ENCODE measurements at places on chromosomes 13 and 19.

- DNase-seq = no peak
Measured at GRCh38 chr19:16566161-16566560, 6.1 kb downstream of the SLC35E1 start.

DNA sequence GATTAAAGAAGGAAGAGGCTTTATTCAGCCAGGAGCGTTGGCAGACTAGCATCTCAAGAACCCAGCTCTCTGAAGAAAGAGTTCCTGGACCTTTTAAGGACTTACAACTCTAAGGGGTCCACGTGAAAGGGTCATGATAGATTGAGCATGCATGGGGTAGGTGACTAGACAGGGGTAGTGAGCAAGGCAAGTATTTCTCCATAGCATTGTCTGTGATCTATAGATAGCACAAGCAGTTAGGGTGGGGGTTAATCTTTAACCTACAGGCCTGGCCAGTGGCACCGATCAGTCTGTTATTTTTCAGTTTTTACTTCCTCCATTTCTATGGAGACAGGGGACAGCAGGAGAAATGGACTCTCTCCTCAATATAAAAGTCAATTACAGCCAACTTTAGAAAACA lies 983.7 kb downstream of the SLITRK1 start:
- no peak for DNase-seq

GRCh38 chr19:49441960-49442350 lies 628 bp upstream of the SLC17A7 start:
- DNase-seq = no peak

- peak; percentile 53 for DNase-seq
Measured at GRCh38 chr13:112733112-112733511, 43.3 kb downstream of the ATP11A start.

- DNase-seq = no peak
Measured at GRCh38 chr19:9144920-9145319, 4.7 kb downstream of the ZNF317 start.

GRCh38 chr19:54551950-54552912 lies 21.4 kb upstream of the LILRA2 start:
- DNase-seq = no peak

- no peak for DNase-seq
Measured at GRCh38 chr13:27978301-27978968, 9.3 kb upstream of the CDX2 start.

DNA sequence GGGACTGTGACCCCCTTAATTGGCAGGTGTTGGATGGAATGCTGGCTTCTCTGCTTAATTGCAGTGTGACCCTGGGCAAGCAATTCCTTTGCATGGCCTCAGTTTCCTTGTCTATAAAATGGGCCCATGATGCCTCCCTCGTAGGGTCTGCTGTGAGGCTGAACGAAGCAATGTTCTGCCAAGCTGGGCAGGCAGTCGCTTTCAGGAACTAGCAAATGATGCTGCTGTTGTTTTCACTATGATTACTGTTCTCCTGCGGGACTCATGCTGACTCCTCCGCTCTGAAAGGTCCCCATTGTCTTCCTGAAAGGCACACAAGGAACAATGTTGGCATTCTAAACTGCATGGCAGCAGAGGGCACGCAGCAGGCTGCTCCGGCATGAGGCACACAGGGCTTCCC lies 6.8 kb downstream of the BICRA start:
- no peak for DNase-seq

DNA sequence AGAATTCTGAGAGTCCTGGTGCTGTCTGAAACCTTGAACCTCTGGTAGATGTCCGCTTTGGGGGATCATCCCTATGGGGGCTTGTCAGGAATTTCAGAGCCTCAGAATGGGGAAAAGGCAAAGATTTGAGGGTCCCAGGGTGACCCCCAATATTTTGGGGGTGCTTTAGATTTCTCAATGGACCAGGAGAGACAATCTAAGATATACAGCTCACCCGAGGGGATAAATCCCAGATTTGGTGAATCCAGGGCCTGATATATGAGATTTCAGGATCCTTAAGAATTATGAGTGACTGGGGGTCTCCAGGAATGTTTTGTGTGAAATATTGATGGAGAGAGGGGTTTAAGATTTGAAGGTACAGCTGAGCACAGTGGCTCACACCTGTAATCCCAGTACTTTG lies 3.3 kb downstream of the CAPN12 start:
- no peak for DNase-seq

DNA sequence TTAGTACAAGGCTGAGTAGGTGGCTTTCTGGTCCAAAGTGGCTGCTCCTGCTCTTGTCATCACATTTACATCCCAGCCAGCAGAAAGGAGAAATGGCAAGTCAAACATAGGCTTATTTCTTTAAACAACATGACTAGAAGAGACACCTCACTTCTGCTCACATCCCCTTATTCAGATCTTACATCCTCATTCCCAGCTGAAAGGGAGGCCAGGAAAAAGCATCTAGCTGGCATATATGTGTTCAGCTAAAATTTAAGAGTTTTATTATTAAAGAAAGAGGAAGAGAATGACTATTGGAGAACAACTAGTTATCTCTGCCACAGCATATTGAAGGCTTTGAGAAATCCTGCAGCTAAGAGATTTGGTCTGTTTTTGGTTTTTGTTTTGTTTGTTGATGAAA lies 34.1 kb downstream of the RGCC start:
- DNase-seq = no peak

GRCh38 chr13:74569251-74569650 lies 435.0 kb upstream of the KLF12 start:
- DNase-seq = no peak

DNA sequence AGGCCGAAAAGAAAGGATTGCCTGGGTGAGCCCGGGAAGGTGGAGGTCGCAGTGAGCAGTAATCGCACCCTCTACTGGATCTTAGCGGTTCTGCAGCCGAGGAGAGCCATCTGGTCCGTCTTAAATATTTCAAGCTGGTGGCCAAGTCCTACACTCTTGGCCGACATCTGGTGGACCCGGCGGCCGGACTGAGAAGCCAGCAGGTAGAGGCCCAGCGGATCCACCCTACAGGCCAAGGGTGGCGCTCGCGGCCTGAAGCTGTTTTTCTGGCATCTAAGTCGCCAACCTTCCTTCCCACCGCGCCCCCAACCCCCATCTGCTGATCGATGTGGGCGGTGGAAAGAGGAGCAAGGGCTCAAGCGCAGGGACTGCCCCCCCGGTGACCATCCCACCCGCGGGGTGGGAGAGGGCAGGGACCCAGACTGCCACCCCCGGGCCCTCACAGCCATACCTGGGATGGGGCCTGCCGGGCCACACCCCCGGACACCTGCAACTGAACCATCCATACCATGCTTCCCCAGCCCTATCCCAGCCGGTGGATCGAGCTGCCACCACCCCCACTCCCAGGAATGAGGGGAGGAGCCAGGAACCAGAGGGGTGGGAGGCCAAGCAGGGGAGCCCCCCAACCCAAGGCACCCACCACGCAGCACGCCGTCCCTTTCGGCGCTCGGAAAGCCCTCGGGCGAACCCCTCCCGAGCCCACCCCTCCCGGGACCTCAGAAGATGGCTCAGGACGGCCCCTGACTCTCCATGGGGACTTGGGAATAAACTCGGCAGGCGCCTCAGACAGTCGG lies 46.3 kb upstream of the ZNF730 start:
- DNase-seq = no peak

- no peak for DNase-seq
Measured at GRCh38 chr13:39051157-39051556, 12.9 kb downstream of the NHLRC3 start.

DNA sequence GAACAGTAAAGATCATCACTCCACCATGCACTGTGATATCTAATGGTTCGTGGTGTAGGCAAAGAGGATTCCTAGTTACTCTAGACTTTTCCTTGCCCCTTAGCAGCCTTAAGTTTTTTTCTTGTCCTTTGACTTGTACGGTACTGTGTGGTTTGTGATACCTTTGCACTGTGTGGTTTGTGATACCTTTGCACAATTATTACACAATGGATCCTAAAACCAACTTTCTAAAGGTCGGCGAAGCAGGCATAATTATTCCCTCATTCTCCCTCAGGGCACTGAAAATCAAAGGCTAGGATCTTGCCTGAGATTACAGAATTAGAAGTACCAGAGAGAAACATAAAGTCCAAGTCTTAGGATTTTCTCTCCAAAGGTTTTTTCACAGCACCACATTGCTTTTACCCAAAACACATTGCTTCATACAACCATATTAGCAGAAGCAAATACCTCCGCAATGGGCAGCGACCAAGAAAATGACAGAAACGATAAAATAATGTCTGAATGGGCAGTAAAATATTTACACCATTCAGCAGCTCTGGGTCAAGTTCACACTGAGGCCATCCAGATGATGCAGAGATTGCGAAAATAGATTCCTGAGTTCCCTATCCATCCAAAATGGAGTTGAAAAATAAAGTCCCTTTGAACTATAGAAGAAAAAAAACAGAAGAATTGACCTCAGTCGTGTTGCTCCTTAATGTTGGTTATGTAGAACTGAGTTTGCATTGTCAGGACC lies 106.4 kb downstream of the FGF14 start:
- no peak for DNase-seq

DNA sequence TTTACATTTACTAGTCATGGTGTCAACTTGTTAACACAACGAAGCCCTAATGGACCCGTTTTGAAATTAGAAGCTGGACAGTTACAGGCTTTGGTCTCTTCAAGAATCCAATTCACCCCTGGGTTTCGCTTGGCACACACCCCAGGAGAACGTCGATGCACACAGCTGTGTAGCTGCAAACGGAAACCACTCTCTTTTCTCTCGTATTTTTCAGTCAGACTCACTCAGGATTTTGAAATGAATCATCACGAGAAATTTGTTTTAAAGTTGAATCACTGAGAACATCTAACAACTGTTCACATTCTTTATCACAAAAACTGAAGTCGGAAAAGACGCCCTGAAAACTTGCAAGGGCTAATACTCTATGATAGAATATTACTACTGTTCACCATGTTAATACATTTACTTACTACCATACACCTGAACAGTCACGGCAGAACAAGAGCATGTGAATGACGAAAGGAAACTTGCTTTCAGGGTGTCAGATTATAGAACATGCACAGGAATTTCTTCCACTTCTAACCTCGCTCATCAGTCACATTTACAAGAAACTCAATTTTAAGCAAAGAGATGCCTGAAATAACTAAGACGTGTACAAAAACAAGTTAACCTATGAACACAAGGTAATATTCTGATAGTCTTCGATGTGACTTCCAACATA lies 4.7 kb downstream of the PNMA8A start:
- no peak for DNase-seq

DNA sequence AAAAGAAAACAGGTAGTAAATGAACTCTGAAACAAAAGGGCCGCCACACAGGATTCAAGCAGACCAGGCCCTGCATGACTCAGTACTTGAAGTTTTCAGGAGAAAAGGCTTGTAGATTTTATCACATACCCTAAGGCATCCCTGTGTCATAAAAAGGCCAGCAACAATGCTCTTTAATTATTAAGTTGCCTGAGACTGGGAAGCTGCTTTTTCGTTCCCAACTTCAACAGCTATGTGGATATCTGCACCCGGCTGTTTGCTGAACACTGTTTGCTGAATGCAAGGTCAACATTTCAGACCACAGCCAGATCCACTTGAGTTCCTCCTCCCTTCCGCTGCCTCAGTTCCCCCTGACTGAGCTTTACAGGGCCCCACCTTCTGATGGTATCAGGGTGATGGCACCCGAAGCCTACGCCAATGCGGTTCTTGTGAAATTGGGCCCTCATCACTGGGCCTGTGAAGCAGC lies 6.1 kb upstream of the ECH1 start:
- peak; percentile 6 for DNase-seq

DNA sequence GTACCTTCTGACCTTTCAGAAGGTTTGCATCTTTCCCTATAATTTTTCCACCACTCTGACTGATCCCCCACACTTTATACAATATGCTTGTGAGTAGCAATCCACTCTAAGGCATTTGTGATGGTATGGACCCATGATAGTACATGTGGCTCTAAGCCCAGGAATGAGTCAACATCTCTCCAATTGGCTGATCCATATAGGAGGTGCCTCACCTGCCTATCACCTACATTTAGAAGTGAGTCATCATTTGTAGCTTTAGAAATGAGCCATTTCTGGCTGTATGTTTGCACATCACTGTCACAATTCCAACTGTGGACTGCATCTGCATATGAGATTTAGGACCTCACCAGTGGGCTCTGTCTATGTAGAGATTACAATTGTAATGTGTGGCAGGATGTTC lies 133.1 kb upstream of the ZNF91 start:
- no peak for DNase-seq

DNA sequence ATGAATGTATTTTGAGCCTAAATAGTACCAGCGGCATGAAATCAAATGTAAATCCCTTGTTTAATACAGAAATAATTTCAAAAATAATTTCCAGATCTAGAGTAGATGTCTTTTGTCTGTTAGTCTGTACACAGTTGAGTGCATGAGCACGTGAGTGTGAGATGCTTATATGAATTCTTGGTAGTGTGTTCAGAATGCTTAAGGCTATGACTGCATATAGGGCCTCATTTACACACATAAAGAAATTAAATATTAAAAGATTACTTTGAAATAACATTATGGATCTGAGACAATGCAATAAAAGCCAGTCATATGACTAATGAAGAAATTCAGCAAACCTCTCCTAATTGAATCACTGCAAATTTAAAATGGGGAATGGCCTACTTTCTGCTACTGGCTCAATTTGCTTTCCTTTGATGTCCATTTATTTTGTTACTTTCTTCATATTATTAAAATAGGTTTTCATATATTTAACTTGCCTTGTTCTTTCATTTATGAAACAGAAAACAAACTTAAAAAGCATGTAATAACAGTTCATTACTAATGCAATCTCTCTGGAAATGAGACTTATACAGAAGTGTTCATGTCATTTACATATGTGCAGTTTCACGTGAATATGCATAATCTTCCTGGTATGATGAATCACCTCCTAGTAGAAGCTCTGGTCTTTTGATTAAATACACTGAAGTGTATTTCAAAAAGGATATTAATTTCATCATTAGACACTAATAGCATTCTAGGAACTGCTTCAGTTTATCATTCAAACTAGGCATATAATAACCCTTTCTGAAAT lies 4.5 kb downstream of the AMER2 start:
- DNase-seq = no peak

- DNase-seq = no peak
Measured at GRCh38 chr13:47598340-47598911, 402.6 kb downstream of the SUCLA2 start.

- no peak for DNase-seq
Measured at GRCh38 chr13:112648966-112649690, 40.7 kb upstream of the ATP11A start.

- DNase-seq = no peak
Measured at GRCh38 chr13:111898956-111899713, 167.8 kb upstream of the SOX1 start.

- no peak for DNase-seq
Measured at GRCh38 chr13:106156468-106156867, 379.0 kb downstream of the EFNB2 start.

- no peak for DNase-seq
Measured at GRCh38 chr19:18439025-18439909, 1.3 kb upstream of the ISYNA1 start.

GRCh38 chr19:44539991-44540390 lies 10.5 kb upstream of the CEACAM20 start:
- DNase-seq = no peak

DNA sequence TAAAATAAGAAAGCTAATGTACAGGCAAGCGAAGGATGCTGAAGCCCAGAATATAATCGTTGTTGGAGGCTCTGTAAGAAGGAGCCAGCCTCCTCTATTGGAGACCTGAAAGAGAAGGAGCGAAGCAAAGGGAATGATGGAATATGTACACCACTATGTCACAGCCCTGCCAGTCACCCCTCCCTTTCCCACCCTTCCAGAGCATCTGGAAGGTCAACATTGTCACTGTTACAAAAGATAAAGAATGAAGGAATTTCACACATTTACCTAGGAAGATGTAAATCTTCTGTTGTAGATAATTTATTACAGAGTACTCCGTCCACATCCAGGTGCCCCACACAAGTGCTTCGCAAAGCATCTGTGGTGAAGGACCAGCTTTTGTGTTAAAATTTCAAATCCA lies 39.7 kb upstream of the SACS start:
- DNase-seq = no peak

All from NCI-H510A treated with DMSO at 0.1 percent for 48 hours (cell line).